Astrocyte of the spinal cord (primary cell): ENCODE measurements at places on chromosomes 1 and 21.

DNA sequence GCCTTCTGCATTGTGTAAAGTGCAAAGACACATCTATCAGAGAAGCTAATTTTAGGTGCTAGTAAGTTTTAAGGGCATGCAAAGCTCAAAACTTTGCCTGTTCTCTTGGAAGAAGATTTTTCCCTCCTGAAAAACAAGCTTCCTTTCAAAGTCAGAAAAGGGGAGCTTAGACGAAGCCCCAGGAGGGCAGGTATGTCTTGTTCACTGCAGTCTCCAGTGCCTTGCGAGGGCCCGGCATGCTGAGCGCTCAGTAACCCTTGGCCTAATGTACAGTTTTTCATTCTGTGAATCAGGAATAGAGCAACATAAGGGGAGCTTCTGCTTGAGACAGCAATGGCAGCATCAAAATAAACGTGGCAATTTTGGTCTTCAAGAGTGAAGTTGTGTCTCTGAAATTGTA is 35.0 kb downstream of the GALNT2 start:
- no peak for DNase-seq

GRCh38 chr1:41915786-41916571 is 2.7 kb downstream of the HIVEP3 start:
- DNase-seq = no peak

DNA sequence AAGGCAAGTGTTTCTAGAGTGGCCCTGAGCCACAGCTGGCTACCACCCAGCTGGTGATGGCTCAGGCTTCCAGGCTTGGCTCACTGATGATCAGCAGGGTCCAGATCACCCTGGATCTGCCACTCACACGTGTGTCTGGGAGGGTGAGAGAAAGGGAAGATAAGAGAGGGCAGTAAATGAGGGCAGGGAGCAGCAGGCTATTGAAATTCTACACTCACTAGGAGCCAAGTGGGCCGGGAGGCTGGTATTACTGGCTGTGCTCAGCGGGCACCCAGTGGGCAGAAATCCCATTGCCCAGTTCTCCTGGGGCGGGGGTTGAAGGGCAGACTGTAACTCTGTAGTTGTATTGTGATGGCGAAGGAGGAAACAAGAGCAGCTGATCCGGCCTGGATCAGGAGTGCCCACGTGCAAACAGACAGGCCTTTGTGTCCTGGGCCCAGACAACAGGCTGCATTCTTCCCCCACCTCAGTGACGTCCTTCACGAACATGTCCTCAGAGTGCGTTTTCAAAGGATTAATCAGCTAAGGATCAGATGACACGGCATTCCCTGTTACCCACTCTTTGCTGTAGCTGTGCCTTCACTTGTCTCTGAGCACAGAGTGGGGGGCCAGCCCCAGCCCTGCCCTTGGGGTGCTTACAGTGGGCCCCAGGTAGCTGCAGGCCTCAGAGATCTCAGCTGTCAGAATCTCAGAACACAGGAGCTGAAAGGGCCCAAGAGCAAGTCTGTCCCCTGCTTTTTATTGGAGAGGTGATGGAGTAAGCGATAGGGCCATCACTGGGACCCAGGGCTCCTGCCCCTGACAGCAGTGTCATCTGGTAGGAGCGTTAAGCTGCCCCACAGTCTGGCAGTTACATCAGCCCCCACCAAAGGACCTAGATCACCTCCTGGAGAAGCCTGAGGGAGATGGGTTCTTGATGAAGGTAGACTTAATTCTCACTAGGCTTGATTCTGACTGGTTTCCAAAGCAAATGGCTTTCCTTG is 60.5 kb downstream of the ATP1A1 start:
- DNase-seq = peak; percentile 61

- DNase-seq = no peak
Measured at GRCh38 chr1:153792631-153793041, 17.4 kb downstream of the SLC27A3 start.

DNA sequence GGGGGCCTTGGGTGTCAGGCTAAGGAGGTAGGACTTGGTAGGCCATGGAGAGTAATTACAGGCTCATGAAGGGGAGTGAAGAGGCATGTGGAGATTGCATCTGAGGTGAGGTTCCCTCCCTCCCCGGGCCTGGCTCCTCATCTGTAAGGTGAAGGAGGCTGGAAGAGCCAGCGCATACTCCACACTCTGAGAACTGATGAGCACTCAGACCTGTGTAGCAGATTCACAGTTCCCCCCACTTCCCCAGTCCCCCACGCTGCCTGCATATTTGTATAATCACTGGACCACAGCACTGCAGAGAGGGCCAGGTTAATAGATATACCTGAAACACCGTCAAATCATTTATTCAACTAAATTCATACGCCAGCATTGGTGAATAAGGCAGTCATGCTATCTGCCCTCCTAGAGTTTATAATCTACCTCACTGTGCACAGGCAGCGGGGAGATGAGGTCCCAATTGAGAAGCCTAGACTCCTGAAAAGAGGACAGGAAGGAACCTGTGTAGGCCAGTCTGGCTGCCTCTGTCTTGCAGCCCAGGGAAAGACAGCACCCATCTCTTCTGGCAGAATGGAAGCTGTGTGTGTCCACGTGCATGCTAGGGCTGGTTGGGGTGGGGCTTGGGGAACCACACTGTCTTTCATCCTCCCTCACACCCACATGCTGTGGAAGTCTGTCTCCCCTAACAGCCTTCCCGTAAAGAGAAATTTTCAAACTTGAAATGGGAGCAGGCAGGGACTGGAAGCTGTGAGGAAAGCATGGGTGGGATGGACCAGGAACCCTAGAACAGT is 110.6 kb upstream of the ATP1A1 start:
- DNase-seq = no peak

GRCh38 chr1:214386747-214387146 is 105.8 kb downstream of the SMYD2 start:
- peak; percentile 80 for DNase-seq

GRCh38 chr1:178023181-178023618 is 53.3 kb upstream of the SEC16B start:
- DNase-seq = no peak

DNA sequence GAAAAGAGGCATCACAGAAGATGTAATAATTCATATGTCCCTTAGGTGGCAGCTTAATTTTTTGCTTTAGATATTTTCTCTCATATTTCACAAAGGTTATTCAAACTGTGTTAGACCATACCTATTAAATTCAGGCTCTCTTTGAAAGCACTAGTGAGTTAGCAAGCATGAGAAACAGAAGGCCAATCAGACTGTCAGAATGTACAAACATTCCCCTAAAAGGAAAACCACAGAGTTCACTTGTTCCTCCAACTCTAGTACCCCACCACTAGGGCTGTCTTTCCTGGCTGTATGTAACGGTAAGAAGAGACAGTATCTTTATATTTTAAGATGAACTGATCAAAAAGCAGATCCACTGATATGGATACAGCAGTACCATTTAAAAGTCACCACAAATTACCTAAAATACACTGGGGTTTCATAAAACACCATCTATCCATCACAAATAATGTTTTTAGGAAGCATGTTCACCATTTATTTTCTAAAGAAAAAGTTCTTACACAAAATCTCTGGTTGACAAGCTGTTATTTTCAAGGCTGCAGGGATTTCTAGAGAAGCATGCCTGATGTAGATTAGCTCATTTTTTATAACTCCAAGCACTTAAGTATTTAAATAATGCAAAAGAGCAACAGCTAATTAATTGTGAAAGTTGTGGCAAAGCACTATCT is 1.8 kb downstream of the ARPC5 start:
- peak; percentile 91 for DNase-seq

DNA sequence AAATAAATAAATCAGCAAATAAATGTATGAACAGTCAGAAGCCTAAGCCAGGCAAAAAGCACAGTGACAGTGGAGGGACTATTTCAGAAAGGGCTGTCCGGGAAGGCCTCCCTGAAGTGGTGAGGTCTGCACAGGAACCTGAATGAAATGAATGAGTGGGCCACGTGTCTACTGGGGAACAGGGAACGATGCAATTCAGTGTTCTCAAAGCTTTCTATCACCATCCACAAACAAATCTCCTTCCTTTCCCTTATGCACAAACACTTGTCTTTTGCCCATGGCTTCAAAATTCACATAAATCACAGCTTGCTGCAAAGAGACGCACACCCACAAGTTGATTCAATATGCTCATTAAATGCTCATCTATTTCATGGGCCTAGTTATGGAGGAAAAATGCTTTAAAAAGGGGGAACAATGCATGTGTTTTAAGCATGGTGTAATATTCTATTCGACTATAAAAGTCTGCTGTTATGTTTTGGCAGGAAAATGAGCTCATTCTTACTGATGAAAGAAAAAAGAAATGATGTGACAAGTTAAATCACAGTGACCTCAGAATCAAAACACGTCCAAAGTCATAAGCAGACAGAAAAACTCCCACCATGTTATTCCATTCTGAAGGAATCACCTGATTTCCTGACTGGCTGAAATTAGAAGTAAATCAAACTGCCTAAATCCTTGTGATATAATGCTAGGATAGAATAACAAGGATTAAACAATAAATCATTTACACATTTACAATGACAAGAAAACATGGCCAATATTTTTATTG is 21.6 kb downstream of the URB1 start:
- DNase-seq = peak; percentile 30

- no peak for DNase-seq
Measured at GRCh38 chr1:172698224-172698623, 39.3 kb downstream of the FASLG start.

- no peak for DNase-seq
Measured at GRCh38 chr21:41186755-41187536, 19.0 kb downstream of the BACE2 start.

GRCh38 chr1:81550753-81551152 is 250.0 kb upstream of the ADGRL2 start:
- DNase-seq = no peak

GRCh38 chr1:228018125-228018398 is 11.3 kb downstream of the WNT3A start:
- no peak for DNase-seq

GRCh38 chr21:38531039-38531541 is 32.8 kb upstream of the ERG start:
- DNase-seq = no peak

GRCh38 chr1:37257646-37258045 is 216.7 kb upstream of the ZC3H12A start:
- DNase-seq = no peak

- DNase-seq = peak; percentile 39
Measured at GRCh38 chr1:107926436-107927080, 38.4 kb downstream of the VAV3 start.

- DNase-seq = no peak
Measured at GRCh38 chr1:60847855-60848582, 234.3 kb upstream of the NFIA start.

DNA sequence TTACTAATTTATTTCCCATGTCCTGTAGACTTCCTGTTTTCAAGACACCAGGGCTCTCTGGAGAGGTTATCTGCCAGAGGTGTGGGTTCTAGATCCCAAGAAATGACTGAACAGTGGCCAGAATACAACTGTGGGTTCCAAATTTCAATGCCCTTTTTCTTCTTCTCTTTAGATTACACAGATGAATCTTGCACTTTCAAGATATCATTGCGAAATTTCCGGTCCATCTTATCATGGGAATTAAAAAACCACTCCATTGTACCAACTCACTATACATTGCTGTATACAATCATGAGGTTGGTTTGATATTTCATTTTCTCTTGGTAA is 15.0 kb downstream of the IFNAR2 start:
- no peak for DNase-seq

DNA sequence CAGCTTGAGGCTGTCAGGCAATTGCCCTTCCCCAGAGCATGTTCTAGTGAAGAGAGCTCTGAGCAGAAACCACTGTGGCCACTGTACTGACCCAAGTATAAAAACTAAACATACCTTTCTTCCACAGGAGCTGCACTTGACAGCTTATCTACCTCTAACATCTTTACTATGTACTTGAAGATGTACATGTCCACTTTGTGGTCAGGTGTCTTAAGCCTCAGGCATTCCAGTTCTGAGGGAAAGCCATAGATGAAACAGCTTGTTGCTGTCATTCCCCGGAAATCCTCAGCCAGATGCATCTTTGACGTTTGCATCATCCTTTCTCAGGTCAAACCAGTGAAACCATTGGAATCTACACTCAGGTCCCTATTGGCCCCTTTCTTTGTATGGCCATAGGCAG is 70.4 kb downstream of the CHRM3 start:
- DNase-seq = no peak

GRCh38 chr21:33403128-33403785 is at the start of gene IFNGR2:
TSS of gene IFNGR2 (plus strand) at chr21:33403413. CDS start at chr21:33403544, 131 bp downstream.
- no peak for DNase-seq

- no peak for DNase-seq
Measured at GRCh38 chr1:151803164-151803563, 2.1 kb downstream of the LINGO4 start.

DNA sequence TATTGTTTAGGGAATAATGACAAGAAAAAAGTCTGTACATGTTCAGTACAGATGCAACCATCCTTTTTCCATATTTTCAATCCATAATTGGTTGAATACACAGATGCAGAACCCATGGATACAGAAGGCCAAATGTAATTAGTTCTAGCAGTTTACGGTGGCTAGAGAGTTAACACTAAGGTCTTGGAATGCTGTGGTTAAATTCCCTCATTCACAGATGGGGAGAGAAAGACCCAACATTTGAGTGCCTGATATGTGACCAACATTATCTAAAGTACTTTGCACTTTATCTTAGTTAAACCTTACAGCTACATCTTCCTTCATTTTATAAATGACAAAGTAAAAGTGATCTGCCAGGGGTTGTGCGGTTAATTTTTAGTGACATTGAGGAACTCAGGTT is 5.3 kb downstream of the SCMH1 start:
- DNase-seq = no peak

DNA sequence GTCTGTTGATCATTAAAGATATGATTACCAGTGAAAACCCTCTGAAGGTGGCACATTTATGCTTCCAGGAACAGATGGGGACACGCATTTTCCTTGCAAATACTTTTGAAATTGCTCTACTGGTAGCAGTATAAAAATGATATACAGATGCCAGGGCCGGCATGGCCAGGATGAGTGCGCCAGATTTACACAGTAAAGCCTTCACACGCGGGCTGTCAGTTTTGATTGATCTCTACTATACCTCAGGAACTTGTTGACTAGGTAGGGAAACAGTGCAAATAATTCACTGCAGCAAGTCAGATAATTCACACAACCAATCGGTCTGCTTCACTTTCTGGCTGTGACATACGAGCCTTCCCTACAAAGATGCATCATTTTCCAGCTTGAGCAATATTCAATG is 123.2 kb upstream of the BARHL2 start:
- no peak for DNase-seq

GRCh38 chr1:224932607-224933249 is 3.3 kb downstream of the DNAH14 start:
- no peak for DNase-seq

GRCh38 chr1:219812491-219813203 is 115.7 kb downstream of the SLC30A10 start:
- DNase-seq = peak; percentile 81

GRCh38 chr1:76292418-76293184 is 218.1 kb downstream of the ST6GALNAC3 start:
- no peak for DNase-seq

DNA sequence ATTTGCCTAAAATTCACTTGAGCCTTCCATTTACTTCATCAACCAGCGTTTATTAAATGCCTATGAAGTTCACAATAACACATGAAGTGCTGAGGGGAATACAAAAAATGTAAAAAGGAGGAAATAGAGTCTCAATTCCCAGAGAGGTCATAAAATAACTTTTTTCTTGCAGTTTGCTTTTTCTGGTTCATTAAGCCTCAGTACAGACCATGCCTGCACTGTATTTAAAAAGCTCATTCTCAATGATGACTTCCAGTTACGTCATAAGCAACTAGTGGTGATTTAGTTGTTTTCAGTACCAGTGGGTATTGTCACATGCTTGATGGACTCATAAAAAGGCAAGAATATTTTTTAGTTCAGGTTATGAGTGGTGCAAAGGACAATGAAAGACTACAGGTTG is 160.1 kb upstream of the UBE2U start:
- peak; percentile 69 for DNase-seq

- no peak for DNase-seq
Measured at GRCh38 chr1:227758366-227758765, 23.1 kb downstream of the SNAP47 start.
